ENCODE measurements at places on chromosomes 4 and X.
A peak's percentile ranks its signal among the peaks of the same experiment; 100 is the strongest.

GRCh38 chr4:139606579-139607501, 50.8 kb upstream of the SETD7 start:
- no peak for DNase-seq

GRCh38 chrX:129719931-129720530, 18.7 kb upstream of the XPNPEP2 start:
- DNase-seq, result no peak

- no peak for DNase-seq
These were observed 31.6 kb downstream of the MTHFD2L start for GRCh38 chr4:74189331-74190043.

DNA sequence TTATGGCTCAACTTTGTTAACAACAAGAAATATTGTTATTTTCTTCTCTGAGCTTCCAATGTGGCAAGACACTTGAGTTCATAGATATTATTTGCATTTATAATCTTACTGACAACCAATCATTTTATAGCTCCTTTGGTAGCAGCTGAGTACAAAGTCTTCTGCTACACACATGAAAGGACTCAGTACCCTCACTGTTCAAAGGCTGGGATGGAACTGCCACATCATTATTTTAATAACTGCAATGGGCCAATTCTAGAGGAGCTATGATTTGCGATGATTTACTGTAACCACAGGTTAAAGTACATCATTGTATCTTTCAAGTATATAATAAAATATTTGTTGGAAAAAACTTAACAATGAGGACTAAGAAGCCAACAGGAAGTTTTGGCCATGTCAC, 10.9 kb downstream of the MTTP start:
- DNase-seq, result no peak

- no peak for DNase-seq
These were observed 2004.3 kb upstream of the ADGRL3 start for GRCh38 chr4:59195839-59196238.

DNA sequence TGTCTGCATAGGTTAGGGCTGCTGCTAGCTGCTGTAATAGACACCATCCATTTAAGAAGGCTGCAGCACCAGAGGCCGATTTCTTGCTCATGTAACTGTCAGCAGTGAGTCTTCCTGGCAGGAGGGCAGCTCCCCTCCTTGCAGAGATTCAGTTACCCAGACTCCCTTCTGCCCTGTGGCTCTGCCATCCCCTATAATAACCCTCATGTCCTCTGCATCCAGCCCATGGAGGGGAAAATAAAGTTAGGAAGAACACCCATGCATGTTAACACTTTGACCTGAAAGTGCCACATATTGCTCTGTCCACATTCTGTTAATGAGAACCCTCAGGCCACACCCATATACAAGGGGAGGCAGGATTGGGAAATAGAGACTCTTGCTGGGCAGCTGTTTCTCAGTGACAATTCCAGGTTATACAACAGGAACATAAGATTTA, 5.4 kb downstream of the STBD1 start:
- DNase-seq, result no peak

- no peak for DNase-seq
These were observed 105.7 kb upstream of the PDLIM3 start for GRCh38 chr4:185640811-185641675.

- no peak for DNase-seq
These were observed 456.1 kb downstream of the GRXCR1 start for GRCh38 chr4:43348591-43348990.

GRCh38 chrX:78024349-78025059, 55.1 kb upstream of the PGAM4 start:
- peak; percentile 18 for DNase-seq

DNA sequence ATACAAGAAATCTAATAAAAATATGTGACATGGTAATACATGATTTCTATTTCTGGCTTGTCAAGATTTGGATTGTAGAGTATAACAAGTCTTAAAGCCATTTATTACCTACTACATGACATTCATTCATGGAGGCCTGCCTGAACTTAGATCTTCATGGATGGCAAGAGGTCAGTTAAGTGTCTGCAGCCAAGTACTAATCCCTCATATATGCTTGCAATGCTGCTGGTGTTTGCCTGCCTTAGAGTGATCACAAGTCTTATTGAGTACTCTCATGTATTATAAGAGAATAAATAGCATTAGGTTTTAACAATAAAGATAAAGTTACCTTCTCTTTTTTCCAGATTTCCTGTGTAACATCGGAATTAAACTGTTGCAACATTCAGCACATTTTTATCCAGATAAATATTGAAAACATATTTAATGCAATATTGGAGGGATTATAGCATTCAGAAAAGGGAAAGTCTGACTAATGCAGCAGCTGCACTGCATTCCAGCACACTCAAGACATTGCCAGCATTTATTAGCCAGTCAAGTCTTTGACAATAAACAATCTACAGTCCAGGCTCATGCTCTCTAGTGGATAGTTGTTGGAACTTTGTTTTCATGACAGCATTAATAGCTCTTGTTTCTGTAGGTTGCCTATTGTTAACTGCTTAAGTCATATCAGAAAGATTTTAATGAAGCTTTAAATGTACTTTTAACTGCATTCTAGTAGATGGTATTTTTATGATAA, 737.1 kb downstream of the FAT4 start:
- no peak for DNase-seq

- DNase-seq, result no peak
These were observed 13.8 kb upstream of the STBD1 start for GRCh38 chr4:76292730-76293129.

DNA sequence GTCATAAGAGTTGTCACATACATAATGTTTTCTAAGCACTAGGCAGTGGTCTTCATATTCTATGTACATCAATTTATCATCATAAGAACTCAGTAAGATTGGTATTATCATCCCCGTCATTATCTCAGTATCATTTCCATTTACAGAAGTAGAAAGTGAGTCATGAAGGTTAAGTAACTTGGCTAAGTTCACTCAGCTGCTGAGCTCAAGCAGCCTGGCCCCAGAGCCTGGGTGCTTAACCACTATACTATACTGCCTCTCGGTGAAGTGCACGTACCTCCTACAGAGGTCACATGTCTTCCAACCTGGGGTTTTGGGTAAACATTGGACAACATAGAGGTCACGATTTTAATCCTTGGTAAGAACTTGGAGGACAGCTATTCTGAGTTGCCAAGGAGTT, 161.5 kb upstream of the GATB start:
- DNase-seq, result no peak

GRCh38 chr4:19455196-19455595, 796.5 kb upstream of the SLIT2 start:
- no peak for DNase-seq

DNA sequence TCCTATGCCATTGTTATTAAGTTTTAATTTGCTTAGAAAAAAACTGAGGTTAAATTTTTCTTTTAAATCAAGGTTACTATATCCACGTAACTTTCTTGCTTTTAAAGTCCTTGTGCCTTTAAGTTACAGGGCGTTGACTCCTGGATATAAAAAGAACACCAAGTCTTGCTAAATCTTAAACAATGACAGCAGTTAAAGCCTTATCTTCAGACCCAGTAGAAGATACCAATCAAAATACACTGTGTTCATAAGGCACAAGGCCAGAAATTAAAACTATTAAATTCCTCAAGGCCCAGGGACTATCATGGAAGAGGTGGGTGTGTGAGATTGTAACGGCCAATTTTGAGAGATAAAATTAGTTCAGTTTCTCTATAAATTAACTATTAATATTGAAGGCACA, 60.4 kb downstream of the PAGE2 start:
- no peak for DNase-seq

DNA sequence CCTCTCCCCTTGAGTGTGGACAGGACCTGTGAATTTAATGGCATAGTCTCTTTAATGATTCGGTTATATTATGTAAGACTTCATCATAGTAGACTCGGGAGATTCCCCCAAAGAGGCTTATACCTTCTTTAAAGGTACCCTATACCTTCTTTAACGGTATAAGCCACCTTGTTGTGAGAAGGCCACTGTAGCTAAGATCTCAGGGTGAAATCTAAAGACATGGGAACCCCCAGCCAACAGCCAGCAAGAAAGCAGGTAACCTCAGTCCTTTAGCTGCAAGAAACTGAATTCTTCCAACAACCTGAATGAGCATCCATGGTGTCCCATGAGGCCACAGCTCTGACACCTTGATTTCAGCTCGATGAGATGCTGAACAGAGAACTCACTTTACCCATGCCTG, 931 bp downstream of the DDX60 start:
- no peak for DNase-seq

GRCh38 chr4:8115916-8116315, 42.7 kb downstream of the ABLIM2 start:
- no peak for DNase-seq

- no peak for DNase-seq
These were observed 48.8 kb downstream of the HS6ST2 start for GRCh38 chrX:132909643-132910042.

DNA sequence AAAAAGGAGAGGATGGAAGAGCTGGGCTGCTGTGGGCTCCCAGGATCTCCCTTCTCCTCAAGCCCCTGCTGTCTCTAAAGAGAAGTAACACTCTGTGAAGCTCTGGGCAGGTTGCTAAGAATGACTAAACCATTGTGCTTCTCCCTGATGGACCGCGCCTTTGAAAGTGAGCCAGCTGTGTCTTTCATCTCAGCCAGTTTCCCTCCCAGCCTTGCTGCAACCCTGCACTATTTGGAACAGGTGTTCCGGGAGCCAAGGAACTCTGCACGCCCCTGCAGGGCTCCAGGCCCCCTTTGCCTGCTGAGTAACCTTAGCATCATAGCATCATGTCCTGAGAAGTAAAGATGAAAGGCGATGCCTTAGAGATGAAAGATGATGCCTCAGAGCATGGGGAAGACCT, 39.7 kb downstream of the SMIM20 start:
- no peak for DNase-seq

GRCh38 chr4:173420324-173420752, 21.4 kb upstream of the SCRG1 start:
- no peak for DNase-seq

GRCh38 chr4:7206385-7206784, 14.0 kb downstream of the SORCS2 start:
- no peak for DNase-seq

DNA sequence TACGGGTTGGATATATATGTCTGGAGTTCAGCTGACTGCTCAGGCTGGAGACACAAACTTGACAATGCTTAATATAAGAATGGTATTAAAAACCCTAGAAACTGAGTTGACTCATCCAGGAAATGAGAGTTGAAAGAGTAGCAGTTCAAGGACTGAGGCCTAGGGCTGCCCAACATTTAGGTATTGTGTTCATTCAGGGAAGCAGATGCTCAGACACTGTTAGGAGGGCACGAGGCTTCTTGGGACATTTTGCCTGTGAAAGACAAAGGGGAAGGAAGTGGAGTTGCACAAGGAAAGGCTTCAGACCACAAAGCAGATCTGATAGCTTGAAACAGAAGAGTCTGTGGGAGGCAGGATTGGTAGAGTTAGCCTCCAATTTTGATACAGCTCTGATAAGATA, 52.0 kb upstream of the HS3ST1 start:
- DNase-seq, result no peak

DNA sequence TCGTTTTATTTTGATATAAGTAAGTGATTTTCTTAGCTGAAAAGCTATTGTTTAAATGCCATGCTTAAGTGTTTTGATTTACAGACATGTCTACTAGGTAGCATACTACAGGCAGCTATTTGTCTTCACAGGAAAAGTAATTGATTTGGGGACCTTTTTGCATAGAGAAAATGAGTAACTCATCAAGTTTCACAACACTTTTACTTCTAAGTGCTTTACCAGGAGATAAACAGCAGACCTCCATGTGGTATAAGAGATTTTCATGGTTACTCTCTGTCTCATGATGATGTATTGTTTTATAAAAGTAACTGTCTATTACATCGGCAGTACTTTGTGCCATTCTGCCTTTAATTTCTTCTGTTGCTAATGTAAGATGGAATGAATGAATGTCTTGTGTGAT, 28.7 kb downstream of the RBPJ start:
- no peak for DNase-seq

DNA sequence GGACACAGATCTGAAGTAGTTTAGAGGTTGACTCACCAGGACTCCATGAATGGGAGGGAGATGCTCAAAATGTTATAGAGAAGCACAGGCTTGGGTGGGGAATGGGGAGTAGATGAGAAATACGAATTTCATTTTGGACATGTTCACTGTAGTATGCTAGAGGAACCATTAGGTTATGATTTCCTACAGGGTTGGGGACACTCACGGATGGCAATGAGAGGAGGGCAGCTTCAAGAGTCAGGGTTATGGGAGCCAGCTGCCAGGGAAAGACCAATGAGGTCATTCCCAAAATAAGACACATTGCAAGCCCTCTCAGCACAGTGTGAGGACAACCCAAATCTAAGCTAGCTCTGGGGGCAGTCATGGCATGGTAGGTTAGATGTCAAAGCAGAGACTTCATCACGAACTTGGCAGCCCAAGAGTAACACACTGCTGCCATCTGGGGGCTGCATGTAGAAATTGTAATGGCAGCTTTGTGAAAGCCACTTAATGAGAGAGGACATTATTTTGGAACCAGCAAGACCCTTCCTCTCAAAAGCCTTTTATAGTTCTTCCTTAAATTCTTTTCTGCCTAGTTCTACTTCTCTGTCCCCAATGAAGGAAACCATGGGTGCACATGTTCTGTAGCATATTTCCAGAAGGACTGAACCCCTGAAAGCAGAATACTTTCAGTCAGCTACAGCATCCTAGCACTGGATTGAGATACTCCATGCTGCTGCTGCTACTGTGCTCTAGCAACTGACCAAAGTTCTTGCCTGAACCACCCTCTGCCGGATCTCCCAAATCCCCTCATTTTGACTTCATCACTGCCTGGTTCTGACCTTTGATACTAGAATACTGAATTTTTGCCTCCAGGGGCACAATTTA, 16.2 kb upstream of the ZCCHC12 start:
- no peak for DNase-seq

DNA sequence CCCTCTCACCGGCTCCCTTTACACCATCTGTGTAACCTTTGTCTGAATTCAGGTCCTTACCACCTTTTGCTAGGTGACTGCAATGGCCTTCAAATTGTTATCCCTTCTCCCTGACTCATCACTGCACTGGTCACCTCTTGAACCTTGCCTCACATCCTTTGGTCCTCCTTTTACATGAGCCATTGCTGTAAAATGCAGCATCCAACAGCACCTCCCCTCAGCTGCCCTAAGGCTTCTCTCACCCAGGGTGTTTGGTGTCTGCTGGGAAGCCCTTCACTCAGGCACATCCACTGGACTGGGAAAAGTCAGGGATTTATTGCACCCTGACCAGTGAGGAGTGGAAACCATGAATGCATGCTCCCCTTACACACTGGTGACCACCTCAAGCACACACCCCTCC, 192.5 kb upstream of the GATB start:
- no peak for DNase-seq

DNA sequence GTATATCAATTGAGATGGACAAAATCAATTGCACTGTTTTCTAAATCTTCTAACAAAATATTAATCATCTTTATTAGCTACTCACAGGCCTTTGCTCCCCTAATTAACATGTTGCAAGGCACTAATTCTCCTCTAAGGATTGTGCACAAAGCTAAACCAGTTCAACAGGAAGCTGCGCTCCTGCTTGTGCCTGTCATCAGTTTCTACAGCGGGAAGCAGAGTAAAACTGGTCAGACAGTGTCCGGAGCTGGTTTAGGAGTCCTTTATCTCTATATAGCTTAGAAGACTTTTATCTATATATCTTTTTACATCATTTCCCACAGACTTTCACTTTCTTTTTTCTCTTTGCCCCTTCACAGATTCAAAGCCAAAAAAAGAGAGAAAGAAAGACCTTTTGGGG, 79.1 kb downstream of the ELOVL6 start:
- DNase-seq, result no peak

All from GM12891 (cell line).